ENCODE measurements at places on chromosomes 5 and 9. TPM values are rescaled to one million over a fixed set of nuclear protein-coding genes. Genes with fewer than 3 reads are reported as not detected.
A peak's percentile ranks its signal among the peaks of the same experiment; 100 is the strongest.

Gene LRRC19
- 0.28 TPM for polyA plus RNA-seq

Gene GHR
- 15.8 TPM for polyA plus RNA-seq

DNA sequence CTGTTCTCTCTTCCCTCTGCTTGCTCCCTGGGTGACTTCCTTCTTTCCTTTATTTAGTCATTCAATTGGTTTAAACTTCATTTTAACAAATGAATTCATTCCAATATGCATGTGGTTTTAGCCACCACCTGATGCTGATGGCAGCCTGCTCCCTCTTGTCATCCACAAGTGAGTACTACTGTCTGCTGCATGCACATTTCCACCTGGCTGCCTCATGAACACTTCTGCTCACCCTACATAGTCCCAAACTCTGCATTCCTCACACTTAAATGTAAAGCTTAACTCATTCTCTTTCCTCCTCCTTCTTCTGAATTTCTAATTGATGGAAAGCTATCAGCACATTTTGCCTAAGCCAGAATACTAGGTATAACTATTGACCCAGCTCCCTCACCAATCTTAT lies 184.7 kb upstream of the ZNF462 start:
- no peak for DNase-seq

GRCh38 chr5:50874306-50875001 lies 208.0 kb downstream of the PARP8 start:
- DNase-seq, result no peak

- no peak for DNase-seq
These were observed 7.8 kb upstream of the GPX8 start for GRCh38 chr5:55151923-55152842.

DNA sequence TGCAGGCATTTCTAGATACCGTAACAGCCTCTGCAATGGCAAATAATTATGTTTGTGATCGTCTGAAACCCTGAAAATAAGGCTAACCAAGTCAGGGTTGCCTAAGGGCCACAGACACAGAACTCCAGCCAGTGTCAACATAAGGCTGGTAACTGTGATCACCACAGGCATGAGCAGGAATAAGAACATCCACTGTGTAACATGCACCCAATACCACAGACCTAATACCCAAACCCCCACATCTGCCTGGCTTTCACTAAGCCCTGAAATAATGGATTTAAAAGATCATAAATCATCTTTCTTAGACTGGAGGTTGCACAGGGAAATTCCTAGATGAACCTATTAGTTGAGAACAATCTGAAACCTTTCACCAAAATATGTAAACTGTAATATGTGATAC lies 394.5 kb downstream of the NFIB start:
- no peak for DNase-seq

DNA sequence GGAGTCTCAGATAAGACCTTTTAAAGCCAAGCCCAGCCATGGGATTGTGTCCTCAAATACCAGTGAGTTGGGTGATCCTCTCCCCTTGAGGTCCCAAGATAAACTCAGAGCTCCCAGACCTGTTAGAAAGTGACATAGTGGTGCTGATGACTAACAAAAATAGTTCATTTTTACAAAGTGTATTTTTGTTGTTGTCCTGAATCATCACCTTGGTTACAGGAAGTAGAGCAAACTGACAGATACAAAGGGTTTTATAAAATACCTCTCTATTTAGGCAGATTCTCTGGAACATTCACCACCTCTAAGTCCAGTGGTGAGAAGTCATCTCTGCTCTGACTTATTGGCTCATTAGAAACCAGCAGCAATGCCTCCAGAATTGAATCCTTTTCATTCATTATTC lies 259.3 kb downstream of the CEMIP2 start:
- no peak for DNase-seq

- DNase-seq, result no peak
These were observed 51.3 kb downstream of the SPTAN1 start for GRCh38 chr9:128603697-128604096.

GRCh38 chr5:77709993-77710685 lies 66.0 kb downstream of the TBCA start:
- DNase-seq, result no peak

DNA sequence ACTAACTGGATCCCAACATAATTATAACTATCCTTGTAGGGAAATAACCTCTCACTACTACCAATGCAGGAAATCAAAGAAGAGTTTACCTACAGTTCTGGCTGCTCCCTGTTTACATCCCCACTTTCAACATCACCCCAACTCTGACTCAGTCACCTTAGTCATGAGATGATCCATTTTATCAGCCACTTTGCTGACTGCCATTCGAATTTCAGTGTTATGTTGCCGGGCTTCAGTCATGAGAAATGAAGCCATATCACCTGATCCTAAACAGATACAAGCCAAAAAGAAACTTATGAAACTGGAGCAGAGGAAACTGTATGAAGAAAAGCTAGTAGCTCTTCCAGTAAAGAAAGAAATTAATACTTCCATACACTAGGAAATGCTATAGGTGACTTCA lies 33.7 kb downstream of the SLC31A2 start:
- no peak for DNase-seq

GRCh38 chr9:18969128-18969527 lies 63.9 kb downstream of the SAXO1 start:
- DNase-seq, result peak; percentile 87

DNA sequence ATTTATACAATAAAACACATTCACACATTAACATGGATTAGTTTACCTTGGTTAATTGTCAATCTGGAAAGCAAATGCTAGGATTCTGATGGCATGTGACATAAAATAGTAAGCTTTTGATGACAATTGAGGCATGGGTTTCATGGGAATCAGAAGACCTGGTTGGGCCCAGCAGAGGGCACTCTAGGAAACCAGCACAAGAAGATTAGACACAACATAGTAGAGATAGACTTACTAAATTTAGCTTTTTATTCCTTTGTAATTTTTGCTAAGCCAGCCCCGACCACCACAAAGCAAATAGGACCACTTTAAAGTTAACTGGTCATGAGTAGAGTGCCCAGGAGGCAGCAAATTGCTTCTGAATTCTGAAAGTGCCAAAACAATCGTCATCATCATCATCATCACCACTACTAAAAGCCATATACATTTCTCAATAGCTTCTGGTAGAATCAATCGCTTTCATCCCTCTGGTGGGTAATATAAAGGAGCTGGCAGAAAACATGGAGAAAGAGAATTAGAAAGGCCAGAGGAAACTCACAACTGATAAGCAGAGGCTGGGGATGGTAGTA lies 163.2 kb downstream of the ARRDC3 start:
- DNase-seq, result no peak
